Small intestine (tissue), 16 donors: ENCODE measurements at places on chromosomes 12 and 14.

- H3K36me3 ChIP-seq: no peaks in the 10 kb centered on the region
- H3K4me3 ChIP-seq: no peak overlapping the region
- H3K27ac ChIP-seq: no peak overlapping the region
- DNase-seq: no peak
- no peaks in the 10 kb centered on the region for H3K27me3 ChIP-seq
- H3K4me1 ChIP-seq: no peaks in the 10 kb centered on the region
These were observed 6.3 kb upstream of the RILPL2 start for GRCh38 chr12:123442774-123443173.

GRCh38 chr12:10722502-10722904 is 620 bp downstream of the YBX3 start:
- peak overlapping the region; percentile 94 for H3K27ac ChIP-seq
- H3K4me3 ChIP-seq: peak overlapping the region; percentile 55
- peak; percentile 45 for DNase-seq
- no peaks in the 10 kb centered on the region for H3K36me3 ChIP-seq
- H3K27me3 ChIP-seq: no peaks in the 10 kb centered on the region

- no peaks in the 10 kb centered on the region for H3K36me3 ChIP-seq
- no peaks in the 10 kb centered on the region for H3K4me1 ChIP-seq
- no peak overlapping the region for H3K27ac ChIP-seq
- no peaks in the 10 kb centered on the region for H3K27me3 ChIP-seq
These were observed 9.4 kb upstream of the WNT5B start for GRCh38 chr12:1619587-1619986.

DNA sequence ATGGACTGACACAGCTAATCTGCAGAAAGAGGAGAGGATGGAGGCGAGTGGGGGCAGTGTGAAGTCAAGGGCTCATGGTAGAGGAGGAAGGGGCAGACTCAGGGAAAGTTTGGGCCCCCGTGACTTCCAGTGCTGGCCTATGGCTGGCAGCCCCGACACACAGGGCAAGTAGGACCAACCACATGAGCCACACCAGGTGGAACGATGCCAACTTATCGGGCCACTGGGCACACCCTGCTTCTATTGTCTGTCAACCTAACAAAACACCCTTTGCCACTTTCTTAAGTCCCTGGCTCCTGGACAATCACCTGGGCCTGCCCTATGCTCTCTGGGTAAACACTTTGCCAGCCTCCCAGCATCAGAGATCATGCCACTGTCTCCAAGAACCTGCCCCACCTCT is 65.2 kb upstream of the PSMC1 start:
- no peak overlapping the region for H3K4me3 ChIP-seq
- H3K27ac ChIP-seq: no peak overlapping the region
- peaks cover 4% of the 10 kb centered on the region for H3K27me3 ChIP-seq
- no peak for DNase-seq

DNA sequence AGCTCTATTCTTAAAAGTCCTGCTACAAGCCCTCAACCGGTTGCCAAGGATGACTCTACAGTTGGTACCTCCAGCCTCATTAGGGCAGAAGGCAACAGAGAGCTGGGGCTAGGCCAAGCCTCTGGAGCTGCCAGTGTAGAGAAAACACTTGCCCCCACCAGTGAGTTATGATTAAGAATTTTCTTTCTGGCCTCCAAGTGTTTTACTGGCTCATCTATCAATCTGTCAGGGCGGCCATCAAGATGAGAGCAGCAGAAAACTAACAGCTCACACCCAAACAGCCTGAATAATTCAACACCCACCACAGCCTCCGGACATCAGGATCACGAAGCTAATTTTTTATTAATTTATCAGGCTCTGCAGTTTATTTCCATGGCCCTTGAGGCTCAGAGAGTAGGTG is 40.7 kb upstream of the CMKLR1 start:
- H3K27ac ChIP-seq: no peak overlapping the region
- H3K4me3 ChIP-seq: no peak overlapping the region
- no peaks in the 10 kb centered on the region for H3K36me3 ChIP-seq
- DNase-seq: no peak
- no peaks in the 10 kb centered on the region for H3K4me1 ChIP-seq

- H3K27ac ChIP-seq: no peak overlapping the region
- H3K36me3 ChIP-seq: no peaks in the 10 kb centered on the region
- H3K27me3 ChIP-seq: no peaks in the 10 kb centered on the region
- H3K4me1 ChIP-seq: no peaks in the 10 kb centered on the region
- DNase-seq: no peak
- H3K4me3 ChIP-seq: no peak overlapping the region
These were observed 855.0 kb upstream of the TMEM132C start for GRCh38 chr12:127411981-127412380.

DNA sequence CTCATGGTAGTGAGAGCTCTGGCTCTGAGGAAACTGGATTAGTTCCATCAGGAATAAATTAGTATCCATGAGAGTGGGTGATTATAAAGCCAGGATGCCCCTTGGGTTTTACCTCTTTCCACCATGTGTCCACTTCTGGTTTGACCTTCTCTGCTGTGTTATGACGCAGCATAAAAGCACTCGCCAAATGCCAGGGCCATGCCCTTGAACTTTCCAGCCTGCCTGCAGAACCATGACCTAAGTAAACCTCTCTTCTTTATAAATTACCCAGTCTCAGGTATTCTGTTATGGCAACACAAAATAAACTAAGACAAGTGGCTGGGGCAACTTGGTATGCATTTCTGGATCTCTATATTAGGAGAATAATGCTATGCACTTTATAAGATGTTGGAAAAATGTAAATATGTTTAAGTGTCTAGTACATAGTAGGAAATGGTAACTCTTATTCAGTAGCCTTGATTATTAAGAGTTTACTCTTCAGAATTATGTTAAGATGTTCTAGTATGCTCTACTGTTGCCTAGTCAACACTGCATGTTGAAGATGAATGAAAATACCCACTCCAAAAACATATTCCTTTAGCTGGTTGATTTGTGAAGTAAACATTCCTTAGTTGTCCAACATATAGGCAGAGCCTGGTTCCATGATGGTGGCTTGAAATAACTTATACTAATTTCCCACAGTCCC is 455.6 kb upstream of the TMPO start:
- no peaks in the 10 kb centered on the region for H3K4me1 ChIP-seq
- H3K36me3 ChIP-seq: no peaks in the 10 kb centered on the region
- no peaks in the 10 kb centered on the region for H3K27me3 ChIP-seq
- no peak overlapping the region for H3K4me3 ChIP-seq

- H3K4me1 ChIP-seq: peaks cover 28% of the 10 kb centered on the region
- H3K4me3 ChIP-seq: no peak overlapping the region
- DNase-seq: no peak
- H3K27ac ChIP-seq: no peak overlapping the region
These were observed 8.8 kb downstream of the ARHGAP5 start for GRCh38 chr14:32085845-32086383.

GRCh38 chr14:80364274-80364673 is 153.0 kb upstream of the DIO2 start:
- no peak overlapping the region for H3K27ac ChIP-seq
- H3K4me3 ChIP-seq: no peak overlapping the region
- H3K27me3 ChIP-seq: no peaks in the 10 kb centered on the region
- H3K4me1 ChIP-seq: no peaks in the 10 kb centered on the region

GRCh38 chr14:63205044-63205575 is 867 bp downstream of the RHOJ start:
- peak overlapping the region; percentile 50 for H3K4me3 ChIP-seq
- no peaks in the 10 kb centered on the region for H3K4me1 ChIP-seq
- no peaks in the 10 kb centered on the region for H3K27me3 ChIP-seq
- H3K36me3 ChIP-seq: no peaks in the 10 kb centered on the region
- no peak overlapping the region for H3K27ac ChIP-seq
- peak; percentile 6 for DNase-seq

DNA sequence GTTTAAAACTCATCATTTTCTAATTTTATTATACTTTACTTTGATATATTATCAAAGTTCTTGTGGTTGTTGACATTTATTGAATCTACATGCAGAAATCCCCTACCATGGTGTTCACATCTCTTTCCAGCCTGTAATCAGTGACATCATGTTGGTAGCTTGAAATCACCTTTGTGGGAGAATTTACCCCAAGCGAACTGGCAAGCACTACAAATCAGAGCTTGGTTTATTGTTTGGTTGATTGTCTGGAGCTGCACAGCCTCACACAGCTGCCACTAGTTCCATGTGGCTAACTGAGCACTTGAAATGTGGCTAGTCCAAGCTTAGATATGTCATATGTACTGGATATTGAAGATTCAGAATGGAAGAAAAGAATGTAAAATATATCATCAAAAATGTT is 15.4 kb upstream of the KRT5 start:
- H3K36me3 ChIP-seq: no peaks in the 10 kb centered on the region
- H3K27me3 ChIP-seq: peaks cover 2% of the 10 kb centered on the region
- no peak overlapping the region for H3K4me3 ChIP-seq
- no peaks in the 10 kb centered on the region for H3K4me1 ChIP-seq
- H3K27ac ChIP-seq: no peak overlapping the region

- no peak overlapping the region for H3K27ac ChIP-seq
- DNase-seq: no peak
- H3K4me1 ChIP-seq: no peaks in the 10 kb centered on the region
These were observed 75.6 kb downstream of the LMO3 start for GRCh38 chr12:16530268-16530850.

- H3K27me3 ChIP-seq: no peaks in the 10 kb centered on the region
- no peak overlapping the region for H3K4me3 ChIP-seq
- no peak overlapping the region for H3K27ac ChIP-seq
- H3K36me3 ChIP-seq: no peaks in the 10 kb centered on the region
These were observed 18.4 kb upstream of the SAMD4A start for GRCh38 chr14:54548491-54548890.

DNA sequence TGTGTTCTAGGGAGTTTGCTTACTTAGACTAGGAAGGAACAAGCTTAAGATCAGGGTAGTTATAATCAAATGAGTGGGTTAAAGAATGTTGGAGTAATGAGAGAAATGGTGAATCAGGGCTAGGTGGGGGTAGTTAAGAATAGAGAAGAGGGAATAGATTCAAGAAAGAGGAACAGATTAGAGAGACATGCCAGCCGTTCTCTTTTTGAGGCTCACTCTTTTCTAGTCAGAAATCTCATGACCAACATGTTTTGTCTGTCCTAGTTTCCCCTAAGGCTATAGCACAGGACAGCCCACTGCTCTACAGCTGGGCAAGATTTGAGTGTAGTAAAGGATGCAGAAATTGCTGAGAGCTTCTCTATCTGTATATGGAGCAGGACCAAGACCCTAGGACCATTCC is 258.4 kb downstream of the AKAP6 start:
- no peak overlapping the region for H3K27ac ChIP-seq
- no peak overlapping the region for H3K4me3 ChIP-seq
- no peaks in the 10 kb centered on the region for H3K27me3 ChIP-seq

- H3K4me3 ChIP-seq: no peak overlapping the region
- no peaks in the 10 kb centered on the region for H3K27me3 ChIP-seq
- H3K36me3 ChIP-seq: no peaks in the 10 kb centered on the region
- no peak overlapping the region for H3K27ac ChIP-seq
- peak; percentile 23 for DNase-seq
These were observed 573.8 kb upstream of the TBX3 start for GRCh38 chr12:115257791-115258190.

- peak overlapping the region; percentile 99 for H3K27ac ChIP-seq
- H3K4me1 ChIP-seq: peaks cover 9% of the 10 kb centered on the region
- H3K27me3 ChIP-seq: no peaks in the 10 kb centered on the region
- peak overlapping the region; percentile 66 for H3K4me3 ChIP-seq
These were observed 2.8 kb downstream of the ZFP36L1 start for GRCh38 chr14:68789821-68790643.

- H3K4me3 ChIP-seq: no peak overlapping the region
- no peaks in the 10 kb centered on the region for H3K27me3 ChIP-seq
- DNase-seq: no peak
- no peak overlapping the region for H3K27ac ChIP-seq
- H3K4me1 ChIP-seq: no peaks in the 10 kb centered on the region
These were observed 1320.6 kb downstream of the LRFN5 start for GRCh38 chr14:42927313-42927712.

- no peak overlapping the region for H3K27ac ChIP-seq
- H3K4me3 ChIP-seq: no peak overlapping the region
- DNase-seq: no peak
- H3K4me1 ChIP-seq: no peaks in the 10 kb centered on the region
- H3K36me3 ChIP-seq: no peaks in the 10 kb centered on the region
These were observed 77.7 kb downstream of the PLXNC1 start for GRCh38 chr12:94225947-94226630.

DNA sequence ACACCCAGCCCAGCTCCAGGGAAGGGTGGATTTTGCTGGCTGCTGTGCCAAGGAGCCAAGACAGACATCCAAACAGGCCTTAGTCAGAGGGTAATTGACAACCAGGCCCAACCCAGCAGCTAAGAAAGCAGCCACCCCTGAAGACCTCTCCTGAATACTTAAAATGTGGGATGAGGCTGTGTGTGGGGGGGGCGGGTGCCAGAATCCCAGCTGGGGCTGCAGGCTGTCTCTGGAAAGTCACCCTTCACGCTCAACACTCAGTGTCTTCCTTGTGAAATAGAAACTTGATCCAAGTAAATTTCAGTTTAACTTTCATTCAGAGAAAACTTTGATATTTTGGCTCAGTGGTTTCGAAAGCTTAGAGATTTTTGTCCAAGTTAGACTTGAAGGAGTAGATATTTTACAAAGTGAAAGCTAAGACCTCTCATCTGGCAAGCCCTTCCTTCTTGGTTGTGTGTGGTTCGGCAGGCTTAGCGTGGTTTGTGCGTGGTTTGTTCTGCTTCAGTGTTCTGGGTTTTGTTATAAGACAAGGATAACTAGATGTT is 5.1 kb downstream of the PAPLN start:
- no peak overlapping the region for H3K27ac ChIP-seq
- no peaks in the 10 kb centered on the region for H3K4me1 ChIP-seq
- no peak overlapping the region for H3K4me3 ChIP-seq
- H3K27me3 ChIP-seq: peaks cover 4% of the 10 kb centered on the region

GRCh38 chr14:42299692-42300091 is 693.0 kb downstream of the LRFN5 start:
- H3K27ac ChIP-seq: no peak overlapping the region
- no peaks in the 10 kb centered on the region for H3K4me1 ChIP-seq
- no peaks in the 10 kb centered on the region for H3K36me3 ChIP-seq
- no peak overlapping the region for H3K4me3 ChIP-seq
- no peak for DNase-seq
- H3K27me3 ChIP-seq: no peaks in the 10 kb centered on the region

DNA sequence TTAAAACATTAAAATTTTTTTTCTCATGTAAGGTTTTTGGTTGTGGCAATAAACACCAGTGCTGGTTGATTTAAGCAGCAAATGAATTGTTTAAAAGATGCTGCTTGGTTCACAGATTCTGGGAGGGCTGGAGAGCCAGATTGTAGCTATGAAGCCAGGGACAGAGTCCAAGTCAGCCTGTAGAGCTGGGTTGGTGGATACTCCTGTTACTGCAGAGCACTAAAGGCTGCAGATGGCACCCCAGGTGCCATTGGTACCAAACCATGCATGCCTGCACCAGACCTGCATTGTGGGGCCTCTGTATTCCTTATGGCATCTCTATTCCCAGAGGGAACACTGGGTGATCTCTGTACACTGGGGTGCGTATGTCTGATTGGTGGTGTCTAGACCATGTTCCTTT is 113.3 kb downstream of the SNAPC1 start:
- no peaks in the 10 kb centered on the region for H3K4me1 ChIP-seq
- no peak overlapping the region for H3K27ac ChIP-seq
- no peaks in the 10 kb centered on the region for H3K36me3 ChIP-seq
- no peak overlapping the region for H3K4me3 ChIP-seq

DNA sequence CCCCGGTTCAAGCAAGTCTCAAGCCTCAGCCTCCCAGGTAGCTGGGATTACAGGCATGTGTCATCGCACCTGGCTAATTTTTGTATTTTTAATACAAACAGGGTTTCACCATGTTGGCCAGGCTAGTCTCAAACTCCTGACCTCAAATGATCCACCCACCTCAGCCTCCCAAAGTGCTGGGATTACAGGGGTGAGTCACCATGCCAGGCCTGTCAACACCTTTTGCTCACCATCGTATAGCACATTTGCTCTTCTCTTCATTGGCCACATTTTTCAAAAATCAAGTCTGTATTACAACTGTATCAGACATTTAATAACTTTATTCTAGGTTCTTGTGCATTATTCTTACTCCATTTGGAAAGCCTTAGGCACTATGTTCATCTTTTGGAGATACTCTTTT is 50.3 kb downstream of the BCAT1 start:
- H3K27ac ChIP-seq: no peak overlapping the region
- DNase-seq: no peak
- no peaks in the 10 kb centered on the region for H3K36me3 ChIP-seq
- H3K27me3 ChIP-seq: peaks cover 33% of the 10 kb centered on the region
